ENCODE measurements at places on chromosomes 6 and 20.

GRCh38 chr6:83536647-83537589 is 24.6 kb downstream of the PRSS35 start:
- no peak for DNase-seq

DNA sequence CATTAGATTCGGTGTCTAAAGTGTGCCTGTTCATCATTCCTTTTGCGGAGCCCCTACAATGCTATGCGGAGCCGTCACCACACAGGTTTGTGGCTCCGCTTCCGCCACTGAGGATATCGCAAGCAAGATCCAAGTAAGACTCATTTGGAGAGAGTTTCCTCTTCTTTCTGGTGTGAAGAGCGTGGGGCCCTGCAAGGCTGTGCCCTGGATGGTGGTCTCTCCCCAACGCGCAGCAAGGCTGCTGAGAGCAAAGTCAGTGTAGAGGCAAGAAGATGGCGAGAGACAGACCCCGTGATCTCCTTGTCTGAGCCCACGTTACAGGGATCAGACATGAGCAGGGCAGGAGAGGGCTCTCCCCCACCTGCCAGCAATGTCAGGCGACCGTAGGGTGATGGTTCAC is 96.3 kb upstream of the AFDN start:
- DNase-seq = no peak

GRCh38 chr6:99178168-99178567 is 171.3 kb downstream of the FAXC start:
- no peak for DNase-seq

- no peak for DNase-seq
Measured at GRCh38 chr6:148967011-148967520, 220.2 kb downstream of the UST start.

GRCh38 chr20:59564171-59564570 is 40.2 kb upstream of the PHACTR3 start:
- DNase-seq = no peak

DNA sequence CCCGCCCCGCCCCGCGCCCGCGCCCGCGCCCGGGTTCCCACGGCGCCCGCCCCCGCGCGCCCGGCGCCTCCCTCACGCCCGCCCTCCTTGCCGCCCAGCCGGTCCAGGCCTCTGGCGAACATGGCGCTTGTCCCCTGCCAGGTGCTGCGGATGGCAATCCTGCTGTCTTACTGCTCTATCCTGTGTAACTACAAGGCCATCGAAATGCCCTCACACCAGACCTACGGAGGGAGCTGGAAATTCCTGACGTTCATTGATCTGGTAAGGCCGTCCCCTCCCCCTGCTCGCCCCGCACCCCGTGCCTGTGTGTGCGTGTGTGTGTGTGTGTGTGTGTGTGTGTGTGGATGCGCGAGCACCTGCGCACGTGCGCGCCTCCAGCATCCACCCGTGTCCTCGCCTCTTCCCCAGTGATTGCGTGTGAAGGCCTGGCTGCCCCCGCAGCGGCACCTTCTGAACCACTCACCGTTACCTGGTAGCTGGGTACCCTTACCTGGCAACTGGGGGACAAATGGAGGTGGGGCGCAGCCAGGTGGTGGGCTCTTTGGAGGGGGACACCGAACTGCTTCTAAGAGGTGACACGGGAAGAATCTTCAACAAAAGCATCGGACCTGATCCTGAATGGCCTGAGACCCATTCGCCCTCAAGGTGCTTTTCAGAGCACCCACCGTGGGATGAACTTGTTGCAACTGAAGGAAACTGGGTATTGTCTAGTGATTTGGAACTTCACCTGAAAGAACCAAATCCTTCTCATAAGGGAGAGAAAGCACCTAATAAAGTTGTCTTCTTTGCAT is at the start of gene AIG1:
AIG1 (plus strand) TSS at position 84 of the 791 bp plus-strand sequence; CDS start at position 121, 37 bp downstream.
- no peak for DNase-seq

DNA sequence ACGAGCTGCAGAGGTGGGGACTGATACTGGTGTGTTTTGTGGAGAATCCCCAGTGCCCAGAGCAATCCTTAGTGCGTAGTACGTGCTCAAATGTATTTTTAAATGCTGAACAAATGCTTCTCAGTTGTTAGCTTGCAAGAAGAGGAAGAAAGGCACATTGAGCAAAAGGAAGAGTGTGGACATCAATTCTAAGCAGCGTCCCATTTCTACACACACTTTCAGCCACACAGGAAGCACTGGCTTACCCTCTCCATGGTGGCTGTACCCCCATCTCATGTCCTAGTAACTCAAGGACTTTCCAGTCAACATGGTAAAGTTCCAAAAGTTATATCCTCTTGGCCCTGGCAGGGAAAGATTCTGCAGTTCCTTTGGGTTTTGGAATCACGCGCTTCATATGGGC is 98.8 kb upstream of the NXT1 start:
- DNase-seq = no peak

DNA sequence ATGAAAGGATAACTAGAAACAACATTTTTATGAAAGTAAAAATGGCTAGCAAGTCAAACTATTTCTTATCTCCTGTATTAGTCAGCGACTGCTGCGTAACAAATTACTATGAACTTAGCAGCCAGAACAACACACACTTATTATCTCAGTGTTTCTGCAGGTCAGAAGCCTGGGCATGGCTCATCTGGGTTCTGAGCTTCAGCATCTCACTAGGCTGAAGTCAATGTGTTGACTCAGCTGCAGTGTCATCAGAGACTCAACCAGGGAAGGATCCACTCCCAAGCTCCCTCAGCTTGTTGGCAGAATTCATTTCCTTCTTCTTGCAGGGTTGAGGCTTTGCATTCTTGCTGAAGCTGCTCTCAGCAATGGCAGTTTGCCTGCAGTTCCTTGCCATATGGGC is 33.2 kb upstream of the IGF2R start:
- no peak for DNase-seq

DNA sequence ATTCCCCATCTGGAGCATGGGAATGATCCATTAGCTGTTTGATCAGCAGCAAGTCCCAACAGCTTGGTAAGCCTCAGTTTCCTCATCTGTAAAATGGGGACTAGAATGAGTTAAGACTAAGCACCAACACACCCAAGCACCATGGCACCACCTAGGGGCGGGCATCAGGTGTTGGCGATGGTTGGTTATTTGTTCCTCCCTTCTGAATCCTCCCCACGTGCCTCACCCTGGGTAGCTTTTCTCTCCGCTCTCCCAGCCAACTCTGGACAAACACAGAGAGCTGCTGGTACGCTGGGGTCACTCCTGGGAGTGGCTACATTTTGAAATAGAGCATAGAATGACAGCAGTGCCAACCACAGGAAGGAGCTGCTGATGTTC is 13.3 kb upstream of the ITPR3 start:
- no peak for DNase-seq
